ENCODE measurements at places on chromosomes 2 and 18.
A peak's percentile ranks its signal among the peaks of the same experiment; 100 is the strongest.

- no peak for DNase-seq
Measured at GRCh38 chr2:145012806-145013205, 492.9 kb upstream of the ZEB2 start.

GRCh38 chr18:47150824-47151366, 595 bp upstream of the HDHD2 start:
- no peak for DNase-seq

- no peak for DNase-seq
Measured at GRCh38 chr2:99805930-99806476, 316.2 kb upstream of the REV1 start.

- no peak for DNase-seq
Measured at GRCh38 chr2:136550181-136550580, 215.2 kb upstream of the THSD7B start.

DNA sequence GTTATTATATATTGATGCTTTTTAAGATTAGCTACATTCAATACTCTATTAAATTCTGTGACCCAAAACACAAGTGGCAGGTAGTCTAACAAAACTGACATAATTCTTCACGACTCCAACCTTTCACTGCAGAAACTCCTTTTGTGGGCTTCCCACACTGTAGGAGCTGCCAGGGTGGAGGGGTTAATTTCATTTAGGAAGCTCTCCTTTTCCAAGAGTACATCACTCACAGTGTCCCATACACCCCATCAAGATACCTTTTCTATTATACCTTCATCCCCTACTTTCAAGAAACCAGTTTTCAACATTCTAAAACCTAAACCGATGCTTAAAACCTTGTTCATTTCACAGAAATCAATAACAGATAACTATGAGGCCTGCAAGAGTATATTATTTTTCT, 825 bp downstream of the THUMPD2 start:
- no peak for DNase-seq

DNA sequence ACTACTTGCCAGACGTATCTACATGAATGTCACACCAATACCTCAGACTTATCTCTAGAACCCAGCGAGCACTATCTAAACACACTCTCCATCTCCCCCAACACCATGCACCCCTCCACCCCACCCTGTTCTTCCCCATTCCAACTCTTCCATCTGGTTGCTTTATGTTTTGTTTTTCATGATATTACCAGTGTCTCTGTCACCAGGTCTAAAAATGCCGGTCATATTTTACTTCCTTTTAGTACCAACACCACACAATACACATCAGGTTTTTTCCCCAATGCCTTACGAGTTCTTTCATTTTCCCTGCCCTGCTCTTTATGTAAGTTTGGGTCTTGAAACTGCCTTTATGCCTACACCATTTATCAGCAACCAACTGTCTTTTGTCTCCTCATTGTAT, 10.2 kb upstream of the ITGA4 start:
- DNase-seq: no peak

DNA sequence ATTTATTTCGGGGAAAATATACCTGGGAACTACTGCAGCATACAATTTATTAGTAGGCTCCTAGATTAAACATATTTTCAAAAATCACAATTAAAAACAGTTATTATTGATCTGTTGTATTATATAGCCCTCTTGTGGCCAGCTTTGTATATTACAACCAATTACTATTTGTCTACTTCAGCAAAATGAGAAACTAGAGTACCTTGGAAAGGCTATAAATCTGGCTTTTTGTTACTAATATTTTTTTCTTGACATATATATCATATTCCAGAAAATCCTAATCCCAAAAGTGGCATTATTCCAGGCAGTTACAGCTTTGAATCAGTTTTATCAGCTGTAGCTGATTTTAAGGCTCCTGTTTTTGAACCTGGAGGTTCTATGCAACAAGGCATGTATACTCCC, 101.2 kb downstream of the UBR3 start:
- peak; percentile 65 for DNase-seq

All from NCI-H1694 treated with DMSO at 0.1 percent for 48 hours (cell line).